ENCODE measurements at places on chromosomes 4 and X. TPM values are rescaled to one million over a fixed set of nuclear protein-coding genes. Genes with fewer than 3 reads are reported as not detected.

DNASE1L1 gene
- 58.0 TPM for total RNA-seq

MYOZ2 gene
- total RNA-seq = 0.08 TPM

GPR143 gene
- total RNA-seq = 3.6 TPM

FHDC1 gene
- total RNA-seq = 0.16 TPM

PPP4R3C gene
- total RNA-seq = not detected

TRIM60 gene
- total RNA-seq = not detected

VSIG4 gene
- not detected for total RNA-seq

GAGE2A gene
- total RNA-seq = not detected

DUSP9 gene
- total RNA-seq = 0.39 TPM

DNAAF6 gene
- total RNA-seq = not detected

DIPK2B gene
- total RNA-seq = 1.0 TPM

FOXO4 gene
- total RNA-seq = 3.6 TPM

AFM gene
- not detected for total RNA-seq

CHRDL1 gene
- not detected for total RNA-seq

P2RY8 gene
- total RNA-seq = not detected

ZNF732 gene
- 0.32 TPM for total RNA-seq

CENPVL3 gene
- total RNA-seq = not detected

CHRNA9 gene
- total RNA-seq = 0.13 TPM

PRKG2 gene
- 22.0 TPM for total RNA-seq

USP51 gene
- 0.65 TPM for total RNA-seq

AMBN gene
- not detected for total RNA-seq

P2RY4 gene
- total RNA-seq = 0.13 TPM

KLHL13 gene
- 4.1 TPM for total RNA-seq

Data from epithelial cell of alveolus of lung (primary cell).